Pancreas (tissue), 10 donors: ENCODE measurements at places on chromosomes 1 and 21. TPM values are rescaled to one million over a fixed set of nuclear protein-coding genes. Genes with fewer than 3 reads are reported as not detected.

GRCh38 chr1:10429868-10430215 is 391 bp upstream of the CENPS start:
- H3K27ac ChIP-seq: no peak overlapping the region
- peak overlapping the region; percentile 83 for H3K4me3 ChIP-seq
- no peaks in the 10 kb centered on the region for H3K27me3 ChIP-seq
- no peaks in the 10 kb centered on the region for H3K36me3 ChIP-seq

DNA sequence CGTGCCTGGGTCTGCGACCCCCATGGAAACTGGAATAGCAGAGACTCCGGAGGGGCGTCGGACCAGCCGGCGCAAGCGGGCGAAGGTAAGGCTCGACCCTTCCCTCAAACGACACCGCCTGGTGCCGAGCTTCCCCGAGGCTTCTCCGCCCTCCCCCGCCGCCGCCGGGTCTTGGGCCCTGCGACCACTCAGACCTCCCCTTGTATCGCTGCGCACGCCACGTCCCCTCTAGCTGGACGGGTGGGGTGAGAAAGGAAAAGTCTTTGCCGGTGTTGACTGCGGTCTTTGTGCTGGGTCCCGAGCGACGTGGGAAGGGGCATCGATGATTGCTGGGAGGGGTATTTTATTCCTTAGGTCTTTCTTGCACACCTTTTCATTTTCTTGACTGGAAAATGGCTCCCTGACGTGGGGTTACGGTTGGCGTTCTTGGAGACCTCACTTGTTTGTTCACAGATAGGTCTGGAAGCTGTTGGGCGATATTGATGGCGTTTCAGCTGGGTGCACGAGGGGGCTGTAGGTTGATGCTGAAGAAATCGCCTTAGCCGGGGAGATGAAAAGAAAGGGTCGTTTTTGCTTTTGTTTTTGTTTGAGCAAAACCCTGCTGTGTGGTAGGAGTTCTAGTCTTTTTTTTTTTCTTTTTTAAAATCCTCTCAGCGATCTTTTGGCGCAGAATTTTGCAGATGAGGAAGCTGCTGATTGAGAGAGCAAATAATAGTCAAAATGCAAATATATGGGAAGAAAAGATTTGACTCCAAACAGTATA is 776 bp downstream of the KDM1A start:
- no peaks in the 10 kb centered on the region for H3K36me3 ChIP-seq
- H3K27ac ChIP-seq: peak overlapping the region; percentile 75
- no peaks in the 10 kb centered on the region for H3K27me3 ChIP-seq
- peak overlapping the region; percentile 91 for H3K4me3 ChIP-seq
- peak; percentile 51 for DNase-seq

DNA sequence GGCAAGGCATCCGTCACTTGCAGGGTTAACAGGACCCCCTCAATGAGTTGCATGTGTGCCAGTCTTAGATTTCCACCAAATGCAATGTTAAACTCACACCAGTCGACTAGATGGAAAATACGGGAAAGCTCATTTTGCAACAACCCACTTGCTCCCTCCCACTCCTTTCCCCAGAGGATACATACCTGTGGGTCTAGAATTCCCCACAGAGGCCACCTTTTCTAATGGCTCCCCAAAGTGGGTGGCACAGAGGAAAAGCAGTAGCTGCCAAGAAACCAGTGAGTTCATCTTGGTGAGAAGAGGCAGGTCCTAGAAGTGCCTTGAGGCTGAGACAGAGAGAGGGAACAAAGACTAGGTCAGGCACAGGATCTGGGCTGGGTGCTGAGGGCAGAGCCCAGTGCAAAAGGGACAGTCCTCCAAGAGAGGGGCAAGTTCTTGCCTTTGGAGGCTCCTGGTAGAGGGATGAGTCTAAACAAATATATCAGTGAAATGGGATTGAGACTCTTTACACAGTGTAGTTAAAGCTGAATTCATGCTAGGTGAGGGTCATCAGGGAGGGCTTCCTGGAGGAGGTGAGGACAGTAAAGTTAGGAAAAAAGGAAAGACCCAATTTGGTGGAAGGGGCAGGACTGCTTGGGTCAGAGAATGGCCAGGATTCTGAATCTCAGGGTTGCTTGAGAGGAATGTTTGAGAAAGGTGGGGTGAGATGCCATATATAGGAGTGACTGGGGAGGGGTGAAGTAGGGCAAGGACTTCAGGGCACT is 3.5 kb downstream of the KISS1 start:
- no peak overlapping the region for H3K27ac ChIP-seq
- no peak overlapping the region for H3K4me3 ChIP-seq
- no peaks in the 10 kb centered on the region for H3K36me3 ChIP-seq
- no peak for DNase-seq

DNA sequence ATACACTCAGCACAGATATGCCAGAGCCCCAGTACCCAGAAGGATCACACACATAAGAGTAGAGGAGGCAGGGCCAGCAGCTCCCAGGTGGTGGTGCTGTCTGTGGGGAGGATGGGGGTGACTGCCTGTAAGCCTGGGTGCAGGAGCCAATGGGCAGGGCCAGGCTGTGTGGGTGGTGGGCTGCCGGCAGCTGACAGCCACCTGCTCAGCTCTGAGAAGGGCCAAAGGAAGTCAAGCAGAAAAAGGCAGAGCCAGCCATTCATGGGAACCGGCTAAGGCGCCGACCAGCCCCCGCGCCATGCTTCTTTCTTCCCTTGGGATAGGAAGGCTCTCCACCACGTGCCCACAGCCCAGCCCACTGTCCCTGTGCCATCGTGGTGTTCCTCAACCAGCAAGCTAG is 14.1 kb downstream of the PIK3C2B start:
- H3K27ac ChIP-seq: no peak overlapping the region
- no peaks in the 10 kb centered on the region for H3K27me3 ChIP-seq
- no peaks in the 10 kb centered on the region for H3K36me3 ChIP-seq
- no peak overlapping the region for H3K4me3 ChIP-seq

GRCh38 chr1:241521718-241522117 is 2.2 kb upstream of the FH start:
- no peak overlapping the region for H3K27ac ChIP-seq
- peaks cover 4% of the 10 kb centered on the region for H3K4me1 ChIP-seq
- H3K4me3 ChIP-seq: no peak overlapping the region
- H3K27me3 ChIP-seq: no peaks in the 10 kb centered on the region
- no peak for DNase-seq
- H3K36me3 ChIP-seq: no peaks in the 10 kb centered on the region

DNA sequence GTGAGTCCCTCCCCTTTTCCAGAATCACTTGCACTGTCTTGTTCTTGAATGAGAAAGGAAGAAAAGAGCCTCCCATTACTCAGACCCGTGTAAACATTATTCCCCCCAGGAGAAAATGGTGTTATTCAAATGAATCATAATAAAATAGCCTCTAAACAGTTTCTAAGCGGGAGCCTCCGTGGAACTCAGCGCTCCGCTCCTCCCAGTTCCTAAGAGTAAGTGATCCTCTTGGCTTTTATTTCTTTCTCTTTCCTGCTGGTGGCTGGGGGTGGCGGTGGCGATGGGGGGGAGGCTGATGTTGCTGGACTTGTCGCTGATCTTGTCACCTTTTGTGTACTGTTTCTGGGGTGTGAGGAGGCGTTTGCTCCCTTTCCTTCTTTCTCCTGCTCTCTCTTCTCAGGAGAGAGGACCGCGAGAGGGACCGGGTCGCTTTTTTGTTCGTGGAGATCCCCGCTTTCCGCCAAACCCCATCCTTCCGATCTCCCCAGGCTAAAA is 781 bp downstream of the PROX1 start:
- H3K4me1 ChIP-seq: no peaks in the 10 kb centered on the region
- no peaks in the 10 kb centered on the region for H3K27me3 ChIP-seq
- H3K4me3 ChIP-seq: peak overlapping the region; percentile 67
- no peaks in the 10 kb centered on the region for H3K36me3 ChIP-seq

- H3K27me3 ChIP-seq: no peaks in the 10 kb centered on the region
- peak; percentile 45 for DNase-seq
- H3K4me1 ChIP-seq: no peaks in the 10 kb centered on the region
- H3K27ac ChIP-seq: no peak overlapping the region
- H3K36me3 ChIP-seq: no peaks in the 10 kb centered on the region
Measured at GRCh38 chr1:30730346-30731108, 7.1 kb upstream of the MATN1 start.

DNA sequence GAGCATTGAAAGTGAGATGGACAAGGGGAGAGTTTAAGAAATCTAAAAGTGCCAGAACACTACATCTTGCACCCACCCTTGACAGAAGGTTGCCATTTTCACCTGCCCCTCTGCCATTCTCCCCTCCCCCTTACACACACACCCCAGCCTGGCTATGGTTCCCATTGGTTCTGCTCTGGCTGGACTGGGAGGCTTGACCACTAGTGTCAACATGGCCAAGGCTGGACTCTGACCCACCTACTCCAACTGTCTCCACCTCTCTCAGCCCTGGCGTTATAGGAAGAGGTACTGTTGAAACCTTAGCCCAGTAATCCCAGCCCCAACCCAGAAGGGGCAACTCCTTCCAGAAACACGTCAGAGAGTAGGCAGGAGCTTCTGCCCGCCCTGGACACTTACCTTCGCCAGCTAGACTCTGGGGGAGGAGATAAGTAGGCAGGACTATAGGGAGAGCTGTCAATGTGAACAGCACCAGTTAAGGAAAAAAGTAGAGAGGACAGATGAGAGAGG is 4.5 kb downstream of the CRTC2 start:
- DNase-seq: no peak
- no peak overlapping the region for H3K4me3 ChIP-seq
- no peak overlapping the region for H3K27ac ChIP-seq
- H3K4me1 ChIP-seq: no peaks in the 10 kb centered on the region
- no peaks in the 10 kb centered on the region for H3K27me3 ChIP-seq
- H3K36me3 ChIP-seq: peaks cover 28% of the 10 kb centered on the region

DNA sequence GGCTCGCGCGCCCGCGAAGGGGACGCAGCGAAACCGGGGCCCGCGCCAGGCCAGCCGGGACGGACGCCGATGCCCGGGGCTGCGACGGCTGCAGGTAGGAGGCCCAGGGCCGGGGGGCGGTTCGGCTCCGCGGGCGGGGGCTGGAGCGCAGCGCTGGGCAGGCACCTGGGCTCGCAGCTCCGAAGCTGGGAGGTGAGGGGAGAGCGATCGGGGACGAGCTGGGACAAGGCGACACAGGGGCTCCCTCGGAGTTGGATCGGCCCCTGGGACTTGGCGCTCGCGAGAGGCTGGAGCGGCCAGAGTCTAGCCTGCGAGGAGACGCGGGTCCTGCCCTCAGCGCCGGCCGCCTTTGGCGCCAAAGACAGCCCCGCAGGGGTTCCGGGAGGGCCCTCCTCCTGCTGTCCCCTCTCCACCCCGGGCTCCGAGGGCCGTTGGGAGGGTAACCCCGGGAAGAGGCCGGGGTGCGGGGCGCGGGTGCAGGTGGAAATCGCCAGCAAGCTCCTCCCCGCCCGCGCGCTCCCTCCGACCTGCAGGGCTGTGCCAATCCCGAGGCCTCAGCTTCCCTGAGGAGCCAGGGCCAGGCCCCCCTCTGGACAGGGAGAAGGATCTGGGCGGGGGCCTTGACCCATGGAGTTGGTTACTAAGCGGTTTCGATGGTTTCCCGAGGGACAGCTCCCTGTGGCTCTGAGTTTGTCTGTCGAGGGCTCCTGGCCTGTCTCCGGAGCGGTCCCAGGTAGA is 401 bp downstream of the TP73 start:
- H3K36me3 ChIP-seq: no peaks in the 10 kb centered on the region
- DNase-seq: peak; percentile 34
- no peak overlapping the region for H3K27ac ChIP-seq

DNA sequence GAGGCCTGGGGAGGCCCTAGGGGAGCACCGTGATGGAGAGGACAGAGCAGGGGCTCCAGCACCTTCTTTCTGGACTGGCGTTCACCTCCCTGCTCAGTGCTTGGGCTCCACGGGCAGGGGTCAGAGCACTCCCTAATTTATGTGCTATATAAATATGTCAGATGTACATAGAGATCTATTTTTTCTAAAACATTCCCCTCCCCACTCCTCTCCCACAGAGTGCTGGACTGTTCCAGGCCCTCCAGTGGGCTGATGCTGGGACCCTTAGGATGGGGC is 5.2 kb downstream of the ELF3 start:
- peak overlapping the region; percentile 91 for H3K27ac ChIP-seq
- no peak for DNase-seq

The TEX38 gene
- total RNA-seq: not detected

The ITGB2 gene
- total RNA-seq: 88.0 TPM

The PTAFR gene
- total RNA-seq: 13.7 TPM

The NDUFS5 gene
- total RNA-seq: 78.1 TPM

The RXRG gene
- total RNA-seq: 0.35 TPM
